ENCODE measurements at places on chromosomes 7 and 10.
A peak's percentile ranks its signal among the peaks of the same experiment; 100 is the strongest.

- DNase-seq = no peak
These were observed 9.4 kb upstream of the GRK5 start for GRCh38 chr10:119197921-119198320.

- DNase-seq = no peak
These were observed 17.2 kb downstream of the BTBD16 start for GRCh38 chr10:122288262-122288661.

DNA sequence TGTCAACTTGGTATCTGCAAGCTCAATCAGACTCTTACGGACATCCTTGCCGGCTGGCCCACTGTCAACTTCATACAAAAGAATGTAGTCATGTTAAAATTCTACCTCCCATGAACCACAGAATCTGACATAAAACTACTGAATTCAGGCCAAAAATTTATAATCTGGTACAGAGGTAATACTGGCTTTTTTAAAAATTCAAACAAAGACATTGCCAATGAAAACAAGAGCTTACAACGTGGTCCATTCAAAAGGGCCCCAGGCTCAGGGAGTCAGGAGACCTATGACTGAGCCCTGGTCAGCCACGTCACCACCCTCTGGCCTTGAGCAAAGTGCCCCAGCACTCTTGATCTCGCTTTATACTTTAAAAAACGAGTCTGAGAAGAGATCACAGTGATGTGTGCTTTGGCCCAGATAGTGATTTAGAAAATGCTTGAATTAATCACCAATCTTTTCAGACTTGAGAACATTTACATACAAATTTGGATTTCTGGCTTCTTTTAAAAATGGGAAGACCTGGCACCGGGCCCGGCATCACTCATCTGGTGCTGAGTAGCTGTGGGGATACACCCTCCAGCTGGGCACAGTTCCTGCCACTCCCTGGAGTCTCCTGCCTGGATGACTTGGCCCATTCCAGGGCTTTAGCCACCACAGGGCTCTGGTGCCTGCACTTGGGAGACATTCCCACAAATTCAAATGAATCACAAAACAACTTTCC is 94.1 kb downstream of the PIP4K2A start:
- DNase-seq = no peak

- DNase-seq = no peak
These were observed 72.3 kb downstream of the EBF3 start for GRCh38 chr10:129891806-129892205.

- no peak for DNase-seq
These were observed 178.8 kb downstream of the REEP3 start for GRCh38 chr10:63699785-63700613.

GRCh38 chr7:7920481-7920880 is 48.1 kb upstream of the GLCCI1 start:
- peak; percentile 8 for DNase-seq

DNA sequence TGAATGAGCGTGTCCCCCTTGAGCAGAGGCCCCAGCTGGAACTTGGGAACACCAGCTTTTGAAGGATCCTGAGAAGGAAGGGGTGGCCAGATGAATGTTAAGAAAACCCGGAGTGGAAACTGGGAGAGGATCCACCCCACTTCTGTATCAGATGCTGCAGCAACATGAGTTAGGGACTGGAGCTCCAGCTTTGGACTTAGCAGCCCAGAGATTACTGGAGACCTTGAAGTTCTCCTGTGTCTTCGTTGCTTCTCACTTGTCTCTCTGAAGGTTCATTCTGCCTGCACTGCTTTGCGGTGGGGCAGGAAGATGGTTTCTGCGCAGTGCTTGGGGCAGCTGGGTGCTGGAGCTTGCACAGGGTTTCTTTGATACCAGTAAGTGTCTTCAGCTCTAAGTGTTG is 9.3 kb downstream of the TMEM248 start:
- DNase-seq = no peak

- DNase-seq = no peak
These were observed 385.3 kb upstream of the ADARB2 start for GRCh38 chr10:2122431-2123124.

Data from activated CD4-positive, alpha-beta T cell treated with anti-CD3 and anti-CD28 coated beads, Interleukin-2, amount 50 U/mL, for 24 hours (primary cell).